Tongue (tissue), 3 donors: ENCODE measurements at places on chromosomes 4 and X. TPM values are rescaled to one million over a fixed set of nuclear protein-coding genes. Genes with fewer than 3 reads are reported as not detected.
A peak's percentile ranks its signal among the peaks of the same experiment; 100 is the strongest.

- peak; percentile 85 for DNase-seq
Observed at GRCh38 chrX:48897157-48897624, 377 bp downstream of the TIMM17B start.

DNA sequence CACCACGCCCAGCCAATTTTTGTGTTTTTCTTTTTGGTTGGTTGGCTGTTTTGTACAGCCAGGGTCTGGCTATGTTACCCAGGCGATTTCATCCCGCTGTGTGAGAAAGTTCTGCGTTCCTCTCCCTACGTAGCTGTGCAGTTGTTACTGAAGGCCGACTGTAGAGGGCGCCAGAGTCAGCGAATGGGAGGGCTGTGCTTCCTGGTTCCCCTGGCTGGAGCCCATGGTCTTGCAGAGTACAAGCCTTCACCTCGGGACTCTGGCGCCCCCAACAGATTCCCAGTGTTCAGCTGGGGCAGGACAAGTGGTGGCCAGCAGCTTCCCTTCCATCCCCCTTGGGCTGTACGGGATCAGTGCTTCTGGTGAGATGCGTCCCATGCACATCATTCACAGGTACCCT is 5.6 kb upstream of the CT45A1 start:
- peak; percentile 1 for DNase-seq

The GC gene
- total RNA-seq, result not detected

GRCh38 chr4:1834047-1834775 is 21.7 kb downstream of the LETM1 start:
- DNase-seq, result no peak

- peak; percentile 70 for DNase-seq
Observed at GRCh38 chr4:53119680-53120079, 246.2 kb downstream of the SCFD2 start.

The LRBA gene
- total RNA-seq, result 73.0 TPM

DNA sequence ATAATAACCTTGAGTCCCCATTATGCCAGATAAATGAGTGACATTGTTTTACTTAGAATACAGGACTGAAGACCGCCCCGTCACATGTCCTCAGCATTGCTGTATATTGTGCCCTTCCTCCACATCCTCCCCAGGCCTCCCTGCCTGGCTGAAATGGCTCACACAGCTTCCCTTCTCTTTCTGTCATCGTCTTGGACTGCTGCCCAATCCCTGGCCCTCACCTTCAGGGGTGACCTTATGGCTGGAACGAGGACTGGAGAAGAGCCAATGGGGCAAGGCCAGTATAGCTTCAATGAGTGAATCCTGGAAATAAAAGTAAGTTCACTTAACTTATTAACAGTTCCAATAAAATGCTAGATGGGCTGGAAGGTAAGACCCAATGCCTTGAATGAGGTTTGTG is 2.7 kb downstream of the KCNE5 start:
- no peak for DNase-seq

- no peak for DNase-seq
Observed at GRCh38 chr4:118180776-118181175, 146.5 kb downstream of the NDST3 start.

DNA sequence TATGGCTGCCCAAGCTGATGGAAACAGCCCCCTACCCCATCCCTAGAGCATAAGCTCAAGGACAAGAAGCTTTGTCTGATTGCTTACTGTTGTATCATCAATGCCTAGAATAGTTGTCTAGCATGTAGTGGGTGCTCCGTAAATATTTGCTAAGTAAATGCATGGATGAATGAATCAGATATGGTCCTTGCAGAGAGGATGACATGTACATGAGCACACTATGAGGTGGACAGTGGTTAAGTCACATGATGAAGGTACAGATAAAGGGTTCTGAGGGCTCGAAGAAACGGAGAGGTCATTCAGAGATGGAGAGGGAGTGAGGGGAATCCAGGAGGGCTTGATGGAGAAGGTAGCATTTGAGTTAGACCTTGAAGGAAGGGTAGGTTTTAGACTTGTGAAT is 214.2 kb downstream of the RBMX2 start:
- no peak for DNase-seq

The CTAG2 gene
- not detected for total RNA-seq

- DNase-seq, result no peak
Observed at GRCh38 chr4:165668694-165669093, 204.3 kb upstream of the TLL1 start.

DNA sequence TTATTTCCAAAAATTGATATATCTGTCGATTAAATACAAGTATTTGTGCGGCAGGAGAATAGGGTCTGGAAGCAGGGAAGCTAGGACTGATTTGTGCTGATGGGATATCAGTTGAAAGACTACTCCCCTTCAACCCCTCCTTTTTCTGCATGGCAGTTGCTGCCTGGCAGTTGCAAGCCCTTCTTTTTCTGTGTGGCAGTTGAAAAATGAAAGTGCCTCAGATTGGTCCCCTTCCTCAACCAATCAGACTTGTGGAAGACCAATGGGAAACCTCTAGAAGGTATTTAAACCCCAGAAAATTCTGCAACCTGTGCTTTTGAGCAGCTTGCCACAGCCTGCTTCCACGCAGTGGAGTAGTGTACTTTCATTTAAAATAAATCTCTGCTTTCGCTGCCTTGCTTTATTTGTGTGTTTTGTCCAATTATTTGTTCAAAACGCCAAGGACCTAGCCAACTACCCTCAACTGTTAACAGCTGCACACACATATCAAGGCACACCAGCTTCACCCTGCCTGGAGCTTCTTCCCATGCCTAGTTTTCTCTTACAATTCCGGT is 1.5 kb upstream of the TMA16 start:
- peak; percentile 8 for DNase-seq

The ERAS gene
- total RNA-seq, result not detected

The GDPD2 gene
- 1.5 TPM for total RNA-seq

The SLC4A4 gene
- total RNA-seq, result 23.9 TPM

The IL9R gene
- total RNA-seq, result not detected

GRCh38 chr4:10690185-10690907 is 5.8 kb upstream of the CLNK start:
- no peak for DNase-seq

GRCh38 chr4:72666910-72667309 is 97.9 kb upstream of the ADAMTS3 start:
- no peak for DNase-seq

DNA sequence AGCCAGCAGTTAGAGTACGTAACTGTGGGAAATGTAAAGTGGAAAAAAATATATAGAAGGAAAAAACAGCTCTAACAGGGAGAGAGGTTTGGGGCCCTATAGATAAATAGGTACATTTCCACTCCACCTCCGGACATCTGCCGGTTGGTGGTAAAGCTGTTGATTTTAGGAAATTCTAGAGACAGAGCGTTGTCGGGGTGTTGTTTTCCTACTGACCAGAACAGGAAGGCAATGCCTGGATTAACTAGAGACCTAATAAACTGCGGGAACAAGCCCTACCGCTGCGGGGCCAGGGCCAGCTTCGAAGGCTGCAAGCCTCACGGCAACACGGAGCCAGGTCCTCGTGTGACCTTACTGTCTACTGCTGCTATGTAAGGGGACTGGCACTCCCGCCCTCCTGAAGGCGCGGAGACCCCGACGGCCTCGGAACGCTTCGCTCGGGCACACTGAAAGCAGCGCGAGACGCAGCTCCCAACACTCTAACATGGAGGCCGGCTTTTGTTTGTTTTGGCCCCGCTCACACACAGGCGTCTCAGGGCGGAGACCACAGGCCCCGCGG is 702 bp upstream of the CDKN2AIP start:
- DNase-seq, result no peak

- DNase-seq, result no peak
Observed at GRCh38 chrX:72641611-72642010, 69.0 kb upstream of the HDAC8 start.

GRCh38 chr4:154416190-154416547 is 75.4 kb downstream of the DCHS2 start:
- DNase-seq, result peak; percentile 79

The CYBB gene
- total RNA-seq, result 9.3 TPM

The CT83 gene
- total RNA-seq, result not detected

DNA sequence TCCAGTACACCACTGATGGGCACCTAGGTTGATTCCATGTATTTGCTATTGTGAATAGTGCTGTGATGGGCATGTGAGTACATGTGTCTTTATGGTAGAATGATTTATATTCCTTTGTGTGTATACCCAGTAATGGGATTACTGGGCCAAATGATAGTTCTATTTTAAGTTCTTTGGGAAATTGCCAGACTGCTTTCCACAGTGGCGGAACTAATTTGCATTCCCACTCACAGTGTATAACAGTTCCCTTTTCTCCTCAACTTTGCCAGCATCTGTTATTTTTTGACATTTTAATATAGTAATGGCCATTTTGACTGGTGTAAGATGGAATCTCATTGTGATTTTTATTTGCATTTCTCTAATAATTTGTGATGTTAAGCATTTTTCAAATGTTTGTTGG is 25.9 kb downstream of the CC2D2A start:
- peak; percentile 30 for DNase-seq

GRCh38 chr4:185396724-185397385 is at the start of gene ANKRD37:
Gene ANKRD37 (plus strand): TSS chr4:185396841. CDS start chr4:185396924, 83 bp downstream.
- peak; percentile 82 for DNase-seq

DNA sequence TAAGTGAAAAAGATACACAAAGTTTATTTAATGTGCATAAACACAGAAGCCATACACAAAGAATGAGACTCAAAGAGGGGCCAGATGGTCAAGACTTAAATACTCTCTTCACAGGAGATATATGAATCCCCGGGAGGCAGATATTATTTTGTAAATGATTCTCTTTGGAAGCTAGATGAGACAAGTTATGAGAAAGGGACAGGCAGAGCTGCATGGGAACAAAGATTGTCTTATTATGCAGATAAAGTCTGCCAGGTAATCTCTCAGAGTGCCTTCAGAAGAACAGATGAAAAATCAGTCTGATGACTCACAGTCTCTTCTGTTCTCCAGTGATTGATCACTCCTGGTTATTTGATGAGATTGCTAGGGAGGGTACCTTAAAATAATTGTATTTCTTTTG is 89.0 kb downstream of the NAF1 start:
- DNase-seq, result no peak

The FRG2 gene
- total RNA-seq, result not detected

DNA sequence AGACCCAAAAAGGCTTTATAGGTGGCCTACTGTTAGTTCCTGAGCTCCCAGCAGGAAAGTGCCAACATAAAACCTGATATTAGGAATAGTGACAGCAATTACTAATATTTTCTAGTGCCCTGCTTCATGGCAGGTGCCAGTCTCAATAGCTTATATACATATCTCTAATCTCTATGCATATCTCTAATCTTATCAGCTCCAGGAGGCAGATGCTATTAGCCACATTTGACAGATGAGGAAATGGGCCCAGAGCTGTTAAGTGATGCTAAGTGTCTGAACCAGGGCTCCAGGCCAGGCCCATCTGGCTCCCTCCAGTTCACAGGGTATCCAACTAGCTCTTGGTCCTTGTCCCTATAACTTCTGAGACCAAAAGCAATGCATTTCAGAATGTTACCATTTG is 142.5 kb downstream of the CHIC2 start:
- DNase-seq, result no peak

The CLTRN gene
- total RNA-seq, result 1.0 TPM

DNA sequence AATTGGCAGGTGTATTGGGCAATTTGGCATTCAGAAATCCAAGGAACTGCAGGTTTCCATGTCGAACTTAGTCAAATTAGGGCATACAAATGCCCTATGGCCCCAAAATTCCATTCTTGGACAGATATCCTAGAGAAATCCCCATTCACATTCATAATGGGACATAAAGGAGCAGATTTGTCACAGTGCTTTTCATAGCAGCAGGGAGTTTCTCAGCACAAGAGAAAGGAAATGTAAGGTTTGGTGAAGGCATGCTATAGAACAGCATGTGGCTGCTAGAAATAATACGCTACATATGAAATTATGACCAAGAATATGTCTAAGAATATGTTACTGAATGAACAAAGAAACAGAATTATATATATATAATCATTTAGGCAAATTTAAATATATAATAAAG is 437.5 kb upstream of the BOD1L1 start:
- no peak for DNase-seq

- DNase-seq, result no peak
Observed at GRCh38 chr4:107692202-107692601, 27.8 kb downstream of the PAPSS1 start.

The WDR17 gene
- total RNA-seq, result 5.7 TPM

- peak; percentile 7 for DNase-seq
Observed at GRCh38 chr4:183554878-183555585, 50.2 kb downstream of the ING2 start.

The TMEM35A gene
- 1.7 TPM for total RNA-seq

DNA sequence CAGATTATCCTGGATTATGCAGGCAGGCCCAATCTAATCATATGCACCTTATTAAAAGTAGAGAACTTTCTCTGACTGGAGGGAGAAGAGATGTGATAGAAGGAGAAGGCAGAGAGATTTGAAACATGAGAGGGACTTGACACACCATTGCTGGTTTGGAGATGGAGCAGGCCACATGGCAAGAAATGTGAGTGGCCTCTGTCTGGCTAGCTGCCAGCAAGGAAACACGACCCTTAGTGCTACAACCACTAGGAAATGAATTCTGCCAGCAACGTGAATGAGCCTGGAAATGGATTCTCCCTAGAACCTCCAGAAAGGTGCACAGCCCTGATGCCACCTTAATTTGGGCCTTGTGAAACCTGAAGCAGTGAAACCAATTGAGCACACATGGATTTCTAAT is 79.5 kb upstream of the MBNL3 start:
- DNase-seq, result no peak

The RNF128 gene
- total RNA-seq, result 4.4 TPM
